Psoas muscle (tissue), 8 donors: ENCODE measurements at places on chromosomes 7 and 10. TPM values are rescaled to one million over a fixed set of nuclear protein-coding genes. Genes with fewer than 3 reads are reported as not detected.

DNA sequence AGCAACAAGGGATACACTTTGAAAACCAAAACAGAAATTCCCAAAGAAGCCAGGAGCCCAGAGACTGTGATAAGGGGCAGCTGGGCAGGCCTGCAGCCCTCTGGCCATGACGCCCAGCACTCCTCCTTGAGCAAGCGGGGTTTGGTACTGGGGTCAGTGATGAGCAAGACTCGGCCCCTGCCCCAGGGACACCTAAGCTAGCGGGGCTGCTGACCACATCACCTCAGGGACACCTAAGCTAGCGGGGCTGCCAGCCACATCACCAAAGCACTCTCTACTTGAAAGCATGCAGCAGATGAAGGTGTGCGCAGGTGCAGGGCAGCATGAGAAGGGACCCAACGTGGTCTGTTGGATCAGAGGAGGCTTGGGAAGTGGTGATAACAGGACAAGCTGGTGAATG is 108.0 kb upstream of the PPP2R2D start:
- H3K4me1 ChIP-seq, result no peaks in the 10 kb centered on the region
- H3K36me3 ChIP-seq, result no peaks in the 10 kb centered on the region

- H3K27me3 ChIP-seq, result no peaks in the 10 kb centered on the region
- H3K36me3 ChIP-seq, result no peaks in the 10 kb centered on the region
- peak; percentile 72 for DNase-seq
- H3K4me1 ChIP-seq, result peaks cover 39% of the 10 kb centered on the region
- H3K4me3 ChIP-seq, result peak overlapping the region; percentile 70
- H3K27ac ChIP-seq, result peak overlapping the region; percentile 86
These were observed 167.1 kb downstream of the NEURL1 start for GRCh38 chr10:103660364-103661197.

GRCh38 chr7:50504646-50505546 is 54.7 kb upstream of the FIGNL1 start:
- H3K36me3 ChIP-seq, result no peaks in the 10 kb centered on the region
- peak; percentile 49 for DNase-seq
- H3K27me3 ChIP-seq, result no peaks in the 10 kb centered on the region
- H3K27ac ChIP-seq, result peak overlapping the region; percentile 94

GRCh38 chr10:28984431-28984830 is 304.4 kb upstream of the LYZL1 start:
- H3K36me3 ChIP-seq, result no peaks in the 10 kb centered on the region
- no peak overlapping the region for H3K4me3 ChIP-seq
- H3K27ac ChIP-seq, result no peak overlapping the region
- peaks cover 7% of the 10 kb centered on the region for H3K4me1 ChIP-seq
- H3K27me3 ChIP-seq, result no peaks in the 10 kb centered on the region

DNA sequence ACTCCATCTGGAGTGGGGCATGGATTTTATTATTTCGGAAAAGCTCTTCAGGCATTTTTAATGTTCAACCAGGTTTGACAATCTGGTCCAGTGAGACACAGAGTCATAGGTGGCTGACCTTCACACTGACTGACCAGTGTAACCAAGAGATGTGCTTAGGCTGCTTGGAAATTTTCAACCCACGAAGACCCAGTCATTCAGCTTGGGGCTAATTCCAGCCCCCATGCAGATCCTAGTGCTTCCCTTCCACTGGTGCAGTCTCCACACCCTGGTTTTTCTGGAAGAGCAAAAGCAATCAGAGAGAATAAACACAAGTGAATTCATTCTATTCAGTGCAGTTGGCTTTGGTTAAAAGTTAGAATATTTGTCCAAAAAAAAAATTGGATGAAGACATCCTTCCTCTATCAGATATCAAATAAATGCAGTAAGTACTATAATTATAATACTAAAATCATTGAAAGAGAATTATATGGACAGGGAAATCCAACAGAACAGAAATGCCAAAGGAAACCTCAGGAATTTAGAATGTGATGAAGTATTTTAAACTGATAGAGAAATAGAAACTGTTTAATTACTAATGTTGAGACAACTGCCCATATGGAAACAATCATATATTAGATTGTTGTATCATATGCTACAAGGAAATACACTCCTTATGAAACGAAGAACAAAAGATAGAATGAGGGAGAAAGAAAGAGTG is 178.0 kb downstream of the NPSR1 start:
- H3K4me3 ChIP-seq, result no peak overlapping the region
- H3K36me3 ChIP-seq, result no peaks in the 10 kb centered on the region
- H3K27ac ChIP-seq, result no peak overlapping the region
- DNase-seq, result no peak
- peaks cover 2% of the 10 kb centered on the region for H3K27me3 ChIP-seq
- H3K4me1 ChIP-seq, result no peaks in the 10 kb centered on the region

DNA sequence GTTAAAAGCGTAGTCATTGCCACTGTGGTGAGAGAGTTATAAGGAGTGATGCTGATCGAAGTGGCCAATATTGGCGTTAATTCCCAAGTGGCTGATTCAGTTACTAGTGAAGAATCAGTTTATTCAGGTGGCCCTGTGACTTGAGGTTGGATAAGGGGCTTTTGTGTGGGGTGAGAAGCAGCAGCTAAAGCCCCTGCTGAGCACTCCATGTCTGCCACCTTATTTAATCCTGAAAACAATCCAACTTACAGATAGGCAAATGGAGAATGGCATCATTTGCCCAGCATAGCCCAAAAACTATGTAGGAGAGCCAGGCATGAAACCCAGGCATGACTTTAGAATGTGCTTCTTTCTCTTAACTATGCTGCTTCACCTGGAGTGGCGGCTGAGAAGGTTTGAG is 222.8 kb upstream of the KLF6 start:
- H3K4me1 ChIP-seq, result no peaks in the 10 kb centered on the region
- H3K4me3 ChIP-seq, result no peak overlapping the region
- no peaks in the 10 kb centered on the region for H3K27me3 ChIP-seq
- DNase-seq, result no peak
- H3K36me3 ChIP-seq, result no peaks in the 10 kb centered on the region

GRCh38 chr10:126392068-126392467 is 3.8 kb upstream of the ADAM12 start:
- no peaks in the 10 kb centered on the region for H3K27me3 ChIP-seq
- H3K36me3 ChIP-seq, result no peaks in the 10 kb centered on the region
- H3K27ac ChIP-seq, result no peak overlapping the region
- H3K4me1 ChIP-seq, result no peaks in the 10 kb centered on the region
- no peak for DNase-seq

DNA sequence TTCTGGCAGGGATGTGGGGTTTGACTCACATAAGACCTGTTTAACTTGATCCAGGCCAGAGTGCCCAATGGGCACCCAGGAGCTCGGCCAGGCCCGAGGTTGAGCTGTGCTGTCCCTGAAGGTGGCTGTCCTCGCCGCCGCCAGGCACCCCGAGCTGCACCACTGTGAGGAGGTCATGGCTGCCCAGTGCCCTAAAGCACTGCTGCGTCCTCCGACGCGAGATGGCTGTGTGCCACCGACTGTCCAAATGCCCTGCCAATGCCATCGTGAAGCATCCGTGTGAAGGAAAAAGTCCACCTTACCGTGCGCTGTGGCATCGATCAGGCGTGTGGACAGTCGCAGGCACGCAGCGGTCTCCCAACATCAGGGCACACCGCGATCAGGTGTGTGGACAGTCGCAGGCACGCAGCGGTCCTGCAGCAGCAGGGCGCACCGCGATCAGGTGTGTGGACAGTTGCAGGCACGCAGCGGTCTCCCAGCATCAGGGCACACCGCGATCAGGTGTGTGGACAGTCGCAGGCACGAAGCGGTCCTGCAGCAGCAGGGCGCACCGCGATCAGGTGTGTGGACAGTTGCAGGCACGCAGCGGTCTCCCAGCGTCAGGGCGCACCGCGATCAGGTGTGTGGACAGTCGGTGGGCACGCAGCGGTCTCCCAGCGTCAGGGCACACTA is 120.3 kb downstream of the VIPR2 start:
- H3K27me3 ChIP-seq, result peaks cover 2% of the 10 kb centered on the region
- H3K4me1 ChIP-seq, result no peaks in the 10 kb centered on the region
- H3K36me3 ChIP-seq, result no peaks in the 10 kb centered on the region
- DNase-seq, result peak; percentile 44
- H3K4me3 ChIP-seq, result no peak overlapping the region

- no peak overlapping the region for H3K4me3 ChIP-seq
- DNase-seq, result no peak
- peaks cover 22% of the 10 kb centered on the region for H3K4me1 ChIP-seq
- H3K27me3 ChIP-seq, result no peaks in the 10 kb centered on the region
These were observed 5.0 kb downstream of the BCCIP start for GRCh38 chr10:125828311-125828710.

CLRN3 gene
- not detected for total RNA-seq

OR2A12 gene
- total RNA-seq, result not detected

CUBN gene
- 1.1 TPM for total RNA-seq

ADAM8 gene
- 2.8 TPM for total RNA-seq
